NCI-H1092 (cell line): ENCODE measurements at places on chromosomes 7 and 10.

- DNase-seq: no peak
Observed at GRCh38 chr10:73209705-73210104, 37.4 kb downstream of the DNAJC9 start.

- DNase-seq: no peak
Observed at GRCh38 chr10:111488668-111489067, 411.8 kb downstream of the ADRA2A start.

DNA sequence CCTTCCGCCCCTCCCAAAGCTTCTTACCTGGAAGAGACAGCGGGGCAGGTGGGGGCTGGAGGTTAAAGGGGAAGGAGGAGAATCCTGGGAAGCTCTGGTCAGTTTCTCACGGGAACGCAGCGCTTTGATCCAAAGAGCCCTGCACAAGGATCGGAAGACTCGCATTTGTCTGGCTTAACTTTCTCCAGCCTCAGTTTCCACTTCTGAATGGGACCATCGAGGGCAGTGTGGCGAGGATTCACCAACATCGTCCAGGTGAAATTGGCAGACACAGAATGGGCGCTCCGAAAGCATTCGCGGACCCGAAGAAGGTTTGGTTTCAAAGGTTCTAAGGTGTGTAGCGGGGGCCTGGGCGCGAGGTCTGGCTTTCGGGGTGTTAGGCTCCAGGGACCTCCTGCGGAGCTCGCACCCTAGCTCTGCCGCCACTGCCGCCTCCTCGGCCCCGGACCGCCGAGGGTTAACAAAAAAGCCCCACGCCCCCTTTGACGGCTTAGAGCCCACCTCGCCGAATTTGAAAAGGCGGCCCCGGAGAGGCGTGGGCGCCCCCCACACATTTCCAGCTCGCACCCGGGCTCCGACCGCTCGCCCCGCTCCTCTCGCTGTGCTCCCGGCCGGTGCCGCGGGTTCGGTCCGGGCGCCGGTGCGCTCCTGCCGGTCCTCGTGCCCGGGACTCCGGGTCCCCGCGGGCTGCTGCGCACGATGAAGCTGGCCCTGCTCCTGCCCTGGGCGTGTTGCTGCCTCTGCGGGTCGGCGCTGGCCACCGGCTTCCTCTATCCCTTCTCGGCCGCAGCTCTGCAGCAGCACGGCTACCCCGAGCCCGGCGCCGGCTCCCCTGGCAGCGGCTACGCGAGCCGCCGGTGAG, at the start of gene COL26A1:
TSS of gene COL26A1 (plus strand) at position 542 of the 862 bp plus-strand sequence. CDS start at position 700, 158 bp downstream.
- no peak for DNase-seq

DNA sequence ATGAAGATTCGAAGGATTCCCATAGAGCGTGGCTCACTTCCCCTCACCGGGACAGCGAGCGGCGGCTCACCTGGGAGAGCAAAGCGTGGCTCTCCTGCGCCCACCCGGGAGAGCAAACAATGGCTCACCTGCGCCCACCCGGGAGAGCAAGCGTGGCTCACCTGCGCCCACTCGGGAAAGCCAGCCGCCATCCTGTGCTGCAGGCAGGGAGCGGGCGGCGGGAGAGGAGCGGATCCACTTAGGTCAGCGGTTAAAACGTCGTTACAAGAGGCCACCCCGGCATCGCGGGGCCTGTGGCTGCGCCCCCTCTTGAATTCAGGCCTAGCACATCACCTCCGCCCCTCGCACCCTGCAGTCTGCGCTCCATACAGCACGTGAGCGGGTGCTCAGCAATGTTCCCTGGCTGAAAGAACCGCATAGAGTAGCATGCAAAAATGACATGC, 461 bp upstream of the FIGNL1 start:
- no peak for DNase-seq

DNA sequence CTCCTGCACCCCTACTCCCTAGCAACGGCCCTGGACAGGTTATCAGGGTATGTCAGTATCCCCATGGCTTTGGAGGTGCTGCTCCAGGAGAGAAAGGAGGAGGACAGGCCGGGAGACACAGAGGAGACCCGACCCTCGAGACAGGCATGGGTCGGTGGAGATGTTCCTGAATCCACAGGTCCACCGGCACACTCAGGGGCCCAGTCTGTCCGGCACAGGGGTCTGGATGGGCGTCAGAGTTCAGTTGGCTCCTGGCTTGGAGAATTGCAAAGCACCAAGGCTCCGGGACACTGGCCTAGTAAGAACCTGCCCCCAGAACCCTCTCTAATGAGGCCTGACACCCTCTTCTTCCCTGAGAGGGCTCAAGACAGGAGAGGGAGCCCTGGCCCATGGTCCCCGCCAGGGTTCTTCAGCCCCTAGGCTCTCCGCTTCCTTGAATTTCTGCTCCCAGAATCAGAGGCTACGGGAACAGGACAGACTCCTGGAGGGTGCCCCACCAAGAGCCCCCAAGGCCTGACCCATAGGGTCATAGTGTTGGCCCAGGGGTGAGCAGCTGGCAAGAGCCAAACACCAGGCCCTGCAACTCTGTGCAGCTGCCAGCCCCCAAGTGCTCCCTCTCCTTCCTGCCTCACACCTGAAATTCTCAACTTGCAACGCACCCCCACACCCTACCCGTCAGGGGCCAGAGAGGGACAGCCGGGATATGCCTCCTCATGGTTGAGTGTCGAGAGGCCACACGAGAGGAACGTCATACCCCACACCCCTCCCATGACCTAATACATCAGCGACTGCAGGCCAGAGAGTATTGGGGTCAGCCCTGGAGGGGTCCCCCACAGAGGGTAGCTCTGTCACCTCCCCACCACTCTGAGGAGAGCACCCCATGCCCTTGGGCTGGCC, 5.5 kb upstream of the IRF5 start:
- DNase-seq: no peak

GRCh38 chr10:49010865-49011264, 71.2 kb upstream of the LRRC18 start:
- DNase-seq: no peak

- DNase-seq: no peak
Observed at GRCh38 chr10:121452581-121452980, 145.7 kb downstream of the FGFR2 start.

DNA sequence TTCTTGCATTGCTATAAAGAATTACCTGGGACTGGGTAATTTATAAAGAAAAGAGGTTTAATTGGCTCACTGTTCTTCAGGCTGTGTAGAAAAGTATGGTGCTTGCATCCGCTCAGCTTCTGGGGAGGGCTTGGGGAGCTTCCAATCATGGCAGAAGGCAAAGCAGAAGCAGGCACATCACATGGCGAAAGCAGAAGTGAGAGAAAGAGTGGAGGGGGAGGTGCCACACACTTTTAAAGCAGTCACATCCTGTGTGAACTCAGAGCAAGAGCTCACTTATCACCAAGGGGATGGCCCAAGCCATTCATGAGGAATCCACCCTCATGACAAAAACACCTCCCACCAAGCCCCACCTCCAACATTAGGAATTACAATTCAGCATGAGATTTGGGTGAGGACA, 303.5 kb downstream of the OTUD1 start:
- DNase-seq: no peak

- no peak for DNase-seq
Observed at GRCh38 chr7:43700646-43701499, 28.4 kb downstream of the COA1 start.

DNA sequence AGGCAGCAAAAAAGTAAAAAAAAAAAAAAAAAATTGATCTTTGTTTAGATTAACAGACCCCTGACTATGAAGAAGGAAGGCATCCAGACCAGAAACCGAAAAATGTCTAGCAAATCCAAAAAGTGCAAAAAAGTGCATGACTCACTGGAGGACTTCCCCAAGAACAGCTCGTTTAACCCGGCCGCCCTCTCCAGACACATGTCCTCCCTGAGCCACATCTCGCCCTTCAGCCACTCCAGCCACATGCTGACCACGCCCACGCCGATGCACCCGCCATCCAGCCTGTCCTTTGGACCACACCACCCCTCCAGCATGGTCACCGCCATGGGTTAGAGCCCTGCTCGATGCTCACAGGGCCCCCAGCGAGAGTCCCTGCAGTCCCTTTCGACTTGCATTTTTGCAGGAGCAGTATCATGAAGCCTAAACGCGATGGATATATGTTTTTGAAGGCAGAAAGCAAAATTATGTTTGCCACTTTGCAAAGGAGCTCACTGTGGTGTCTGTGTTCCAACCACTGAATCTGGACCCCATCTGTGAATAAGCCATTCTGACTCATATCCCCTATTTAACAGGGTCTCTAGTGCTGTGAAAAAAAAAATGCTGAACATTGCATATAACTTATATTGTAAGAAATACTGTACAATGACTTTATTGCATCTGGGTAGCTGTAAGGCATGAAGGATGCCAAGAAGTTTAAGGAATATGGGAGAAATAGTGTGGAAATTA, 19.4 kb downstream of the GATA3 start:
- no peak for DNase-seq

DNA sequence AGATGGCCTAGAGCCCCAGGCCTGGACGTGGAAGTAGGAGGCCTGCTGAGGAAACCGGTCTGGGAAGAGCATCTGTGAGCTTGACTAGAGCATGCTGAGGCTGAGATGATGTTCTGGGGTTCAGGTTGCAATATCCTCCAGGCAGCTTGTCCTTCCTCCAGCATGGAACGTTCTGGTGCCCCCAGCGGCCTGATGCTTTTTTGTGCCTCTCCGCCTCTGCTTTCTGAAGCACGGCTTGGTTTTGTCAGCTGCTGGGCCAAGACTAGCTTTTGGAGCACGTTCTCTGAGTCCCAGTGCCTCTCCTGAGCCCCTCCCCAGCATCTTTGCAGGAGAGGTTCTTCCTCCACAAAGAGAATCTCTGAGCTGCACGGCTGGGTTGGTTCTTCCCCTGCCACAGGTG, 682.0 kb upstream of the FOXK1 start:
- DNase-seq: no peak

GRCh38 chr7:95155965-95156364, 168.4 kb downstream of the PON1 start:
- no peak for DNase-seq

GRCh38 chr10:132588301-132589013, 50.9 kb downstream of the INPP5A start:
- DNase-seq: no peak

DNA sequence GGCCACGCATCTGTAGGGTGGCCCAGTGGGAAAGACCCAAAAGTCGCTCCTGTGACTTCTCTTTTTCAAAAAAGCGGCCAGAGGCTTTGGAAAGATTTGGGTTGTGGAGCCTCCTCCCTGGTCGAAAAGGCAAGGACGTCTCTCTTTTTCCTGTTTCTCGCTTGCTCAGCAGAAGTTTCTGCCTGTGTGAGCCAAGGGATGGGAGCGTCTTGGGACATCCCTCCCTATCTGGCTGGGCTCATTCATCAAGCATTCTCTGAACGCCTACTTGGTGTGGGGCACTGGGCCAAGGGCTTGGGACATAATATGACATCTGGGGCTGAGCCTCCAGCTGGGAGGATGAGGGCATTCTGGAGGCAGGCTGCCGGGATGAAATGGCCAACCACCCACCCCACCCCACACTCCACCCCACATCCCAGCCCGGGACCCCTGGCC, 120.9 kb downstream of the C10orf105 start:
- DNase-seq: no peak

DNA sequence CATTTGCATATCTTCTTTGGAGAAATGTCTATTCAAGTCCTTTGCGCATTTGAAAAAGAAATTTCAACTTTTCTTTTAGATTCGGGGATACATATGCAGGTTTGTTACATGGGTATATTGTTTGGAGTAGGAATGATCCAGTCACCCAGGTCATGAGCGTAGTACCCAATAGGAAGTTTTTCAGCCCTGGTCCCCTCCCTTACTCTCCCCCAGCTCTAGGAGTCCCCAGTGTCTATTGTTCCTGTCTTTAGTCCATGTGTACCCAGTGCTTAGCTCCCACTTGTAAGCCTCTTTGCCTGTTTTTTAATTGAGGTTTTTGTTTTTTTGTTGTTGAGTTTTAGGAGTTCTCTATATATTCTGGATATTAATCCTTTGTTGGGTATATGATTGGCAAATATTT, 63.3 kb downstream of the SND1 start:
- no peak for DNase-seq

GRCh38 chr10:11881477-11882417, 58.6 kb downstream of the PROSER2 start:
- no peak for DNase-seq

GRCh38 chr7:118872568-118872967, 648.1 kb downstream of the ANKRD7 start:
- no peak for DNase-seq

DNA sequence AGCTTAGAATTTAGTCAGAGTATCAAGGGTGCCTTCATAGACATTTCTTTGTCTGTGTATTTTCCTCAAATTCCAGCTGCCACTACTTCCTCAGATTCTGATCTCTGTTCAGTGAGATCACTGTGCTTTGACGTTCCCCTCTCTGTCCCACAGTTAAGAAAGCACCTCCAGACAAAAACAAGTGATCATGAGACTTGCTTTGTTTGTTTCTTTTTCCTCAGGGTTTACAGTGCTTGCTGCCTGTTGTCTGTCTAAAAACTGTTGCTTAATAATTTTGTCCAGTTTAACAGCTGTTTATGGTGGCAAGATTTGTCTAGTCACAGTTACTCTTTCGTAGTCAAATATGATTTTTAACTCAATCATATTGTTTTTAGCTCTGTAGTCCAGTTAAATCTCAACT, 29.1 kb downstream of the TRUB1 start:
- DNase-seq: no peak

DNA sequence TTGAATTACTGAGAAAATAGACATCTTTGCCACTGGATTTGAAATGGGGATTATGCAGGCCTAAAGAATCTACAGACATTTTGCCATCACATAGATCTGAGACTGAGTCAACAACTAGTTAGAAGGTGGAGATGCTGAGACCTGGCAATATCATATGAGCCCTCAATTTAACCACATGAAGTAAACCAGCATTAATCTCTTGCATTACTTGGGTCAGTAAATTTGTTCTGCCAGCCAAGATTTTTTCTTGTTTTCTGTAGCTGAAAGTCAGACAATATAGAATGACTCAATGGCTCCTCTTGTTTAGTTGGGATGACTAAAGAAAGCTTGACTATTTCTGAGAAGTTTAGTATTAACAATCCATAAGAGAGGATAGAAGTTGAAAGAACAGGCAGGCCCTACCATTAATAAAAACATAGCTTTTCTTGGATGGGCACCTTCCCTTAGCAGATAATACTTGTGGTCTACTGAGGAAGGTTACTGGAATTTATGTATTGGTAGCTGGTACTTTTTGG, 396.7 kb upstream of the SORCS1 start:
- no peak for DNase-seq

GRCh38 chr7:51029701-51030191, 247.1 kb upstream of the GRB10 start:
- no peak for DNase-seq

- no peak for DNase-seq
Observed at GRCh38 chr10:99930731-99931550, 78.8 kb downstream of the DNMBP start.

- DNase-seq: no peak
Observed at GRCh38 chr10:33010132-33011037, 52.4 kb upstream of the ITGB1 start.

DNA sequence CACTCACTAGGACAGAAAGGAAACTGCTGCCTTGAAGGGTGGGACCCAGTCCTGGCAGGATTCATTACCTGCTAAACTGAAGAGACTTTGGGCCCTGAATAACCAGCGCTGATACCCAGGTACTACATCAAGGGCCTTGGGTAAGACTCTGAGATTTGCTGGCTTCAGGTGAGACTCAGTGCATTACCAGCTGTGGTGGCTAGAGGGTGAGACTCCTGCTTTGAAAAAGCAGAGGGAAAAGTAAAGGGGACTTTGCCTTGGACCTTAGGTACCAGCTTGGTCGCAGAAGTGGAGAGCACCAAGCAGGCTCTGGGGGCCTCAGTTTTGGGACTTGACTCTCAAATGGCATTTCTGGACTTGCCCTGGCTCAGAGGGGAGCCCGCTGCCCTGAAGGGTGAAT, 673.3 kb downstream of the NXPH1 start:
- no peak for DNase-seq
